Heart left ventricle (tissue), 16 donors: ENCODE measurements at places on chromosomes 3 and 15.

GRCh38 chr3:123025642-123026521 is 1.7 kb downstream of the SEMA5B start:
- DNase-seq: no peak

GRCh38 chr3:191952609-191953008 is 491.6 kb downstream of the PYDC2 start:
- no peak for DNase-seq

DNA sequence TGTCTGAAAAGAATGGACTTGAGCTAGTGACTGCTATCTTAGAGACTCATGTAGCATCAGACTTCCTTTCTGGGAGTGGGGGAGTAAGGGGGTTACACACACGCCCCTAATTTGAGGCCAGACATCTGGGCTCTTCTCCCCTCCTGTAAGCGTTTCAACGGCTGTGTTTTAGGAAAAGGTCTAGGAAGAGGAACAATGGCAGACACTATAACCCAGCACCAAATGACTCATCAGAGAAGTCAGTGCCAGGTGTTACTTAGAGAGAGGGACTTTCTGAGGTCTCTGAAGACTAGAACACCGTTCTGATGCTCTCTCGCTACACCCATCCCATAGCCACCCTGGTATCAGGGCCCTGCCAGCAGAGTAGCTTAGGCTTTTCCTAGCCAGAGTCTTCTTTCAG is 65.5 kb downstream of the SSUH2 start:
- DNase-seq: no peak

DNA sequence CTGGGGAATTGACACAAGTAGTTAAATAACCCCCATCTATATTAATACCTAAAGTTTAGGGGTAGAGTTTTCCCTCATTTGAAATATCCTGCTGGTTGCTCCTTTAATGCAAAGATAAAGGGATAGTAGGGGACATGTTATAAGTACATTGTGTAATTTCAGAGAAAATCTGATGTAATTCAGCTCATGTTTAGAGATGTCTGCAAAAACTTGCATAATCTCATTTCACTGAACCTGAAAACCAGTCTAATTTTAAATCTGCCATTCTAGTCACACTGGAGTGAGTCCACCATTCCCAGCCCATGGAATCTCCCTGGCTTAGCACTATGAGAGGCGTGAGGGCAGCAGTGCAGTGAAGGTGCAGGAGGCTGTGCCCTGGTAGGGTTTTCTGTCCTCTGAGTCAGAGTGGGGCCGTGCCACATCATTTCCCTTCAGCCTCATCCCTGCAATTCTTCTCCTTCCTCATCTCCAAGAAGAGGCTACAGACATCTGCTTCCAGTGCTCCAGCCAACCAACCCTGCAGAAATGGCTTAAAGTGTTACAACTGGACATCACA is 246.3 kb upstream of the UMPS start:
- DNase-seq: no peak
